ENCODE measurements at places on chromosomes 2 and 18.
A peak's percentile ranks its signal among the peaks of the same experiment; 100 is the strongest.

- no peak for DNase-seq
Measured at GRCh38 chr2:9263428-9263827, 56.8 kb downstream of the ASAP2 start.

- DNase-seq: no peak
Measured at GRCh38 chr2:158154596-158154995, 52.9 kb downstream of the UPP2 start.

- DNase-seq: no peak
Measured at GRCh38 chr2:129673234-129673633, 306.2 kb upstream of the RAB6C start.

GRCh38 chr18:11948852-11949523, 32.3 kb upstream of the IMPA2 start:
- no peak for DNase-seq

GRCh38 chr18:13455960-13456481, 237.5 kb downstream of the LDLRAD4 start:
- DNase-seq: peak; percentile 72

- DNase-seq: no peak
Measured at GRCh38 chr2:178892751-178893625, 85.8 kb upstream of the TTN start.

GRCh38 chr2:15555760-15556193, 5.4 kb downstream of the NBAS start:
- DNase-seq: no peak

DNA sequence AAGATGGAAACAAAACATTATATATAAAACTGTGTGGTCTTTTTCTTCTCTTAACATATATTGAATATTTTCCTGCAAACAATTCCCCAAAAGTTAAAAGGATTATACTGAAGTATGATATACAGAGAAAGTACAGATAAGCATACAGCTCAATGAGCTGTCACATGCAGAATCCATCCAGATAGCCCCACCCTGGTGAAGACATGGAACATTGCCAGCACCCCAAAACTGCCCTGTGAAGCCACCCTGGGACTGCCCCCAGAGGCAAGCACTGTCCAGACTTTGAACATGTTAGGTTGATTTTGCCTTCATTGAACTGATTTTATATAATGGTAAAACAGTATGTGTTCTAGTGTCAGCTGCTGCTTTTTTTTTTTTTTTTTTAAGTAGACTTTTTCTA, 112.3 kb upstream of the IL1R2 start:
- no peak for DNase-seq

- DNase-seq: no peak
Measured at GRCh38 chr2:30865243-30865642, 58.0 kb upstream of the CAPN13 start.

DNA sequence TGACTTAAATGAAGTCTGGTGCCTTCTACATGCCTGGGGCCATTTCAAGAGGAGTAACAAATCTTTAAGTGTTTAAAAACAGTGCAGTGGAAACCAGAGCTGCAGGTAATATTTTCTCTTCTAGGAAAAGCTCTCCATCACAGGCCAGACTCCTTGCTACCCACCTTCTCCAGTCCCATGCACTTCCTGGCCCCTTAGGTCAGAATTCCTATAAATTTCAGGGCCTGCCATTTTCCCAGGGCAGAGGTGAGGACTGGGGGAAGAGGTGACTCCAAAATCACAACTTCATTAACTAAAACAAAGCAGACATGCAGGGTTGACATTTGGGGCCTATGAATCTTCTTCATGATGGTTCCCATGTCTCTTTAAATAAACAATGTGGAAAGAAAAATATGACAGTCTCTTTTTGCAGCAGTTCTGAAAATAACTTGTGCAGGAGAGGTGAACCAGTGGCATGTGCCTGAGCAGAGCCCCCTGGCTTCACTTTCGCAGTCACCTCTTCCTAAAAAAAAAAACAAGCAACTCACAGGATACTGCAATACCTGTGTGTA, 63.7 kb upstream of the TANC1 start:
- no peak for DNase-seq

DNA sequence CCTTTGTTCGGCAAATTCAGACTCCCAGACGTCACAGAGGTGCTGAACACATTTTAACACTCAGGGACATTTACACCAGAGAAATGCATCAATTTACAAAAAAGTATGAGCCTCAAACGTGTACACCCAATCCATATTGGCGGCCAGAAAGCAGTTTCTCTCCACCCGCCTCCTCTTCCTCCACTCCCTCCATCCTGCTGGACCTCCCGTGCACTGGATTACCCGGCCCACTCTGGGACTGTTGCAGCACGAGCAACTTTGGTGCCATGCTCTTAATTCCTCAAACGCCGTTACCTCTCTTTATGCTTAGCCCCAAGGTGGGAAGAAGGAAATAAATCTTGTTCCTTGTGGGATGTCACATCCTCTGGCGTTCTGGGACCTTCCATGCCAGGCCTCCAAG, 243.4 kb downstream of the ZNF516 start:
- no peak for DNase-seq

- DNase-seq: no peak
Measured at GRCh38 chr2:214481204-214481603, 70.3 kb downstream of the VWC2L start.

DNA sequence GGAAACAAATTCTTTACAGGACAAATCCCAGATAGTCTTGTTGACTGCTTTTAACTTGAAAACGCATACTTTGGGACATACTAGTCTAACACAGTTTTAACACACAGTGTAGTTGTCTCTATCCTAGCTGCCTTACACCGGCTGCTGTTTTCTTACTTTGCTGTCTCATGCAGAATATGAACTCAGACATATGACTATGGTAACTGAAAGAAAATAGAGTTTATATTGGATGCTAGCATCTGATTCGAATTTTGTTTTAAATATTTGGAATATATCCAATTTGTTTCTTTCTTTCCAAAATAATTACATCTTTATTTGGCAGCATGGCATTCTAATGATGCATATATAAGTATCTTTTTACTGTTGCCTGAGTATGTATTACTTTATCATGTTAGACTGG, 69.8 kb downstream of the ANKRD12 start:
- DNase-seq: no peak

DNA sequence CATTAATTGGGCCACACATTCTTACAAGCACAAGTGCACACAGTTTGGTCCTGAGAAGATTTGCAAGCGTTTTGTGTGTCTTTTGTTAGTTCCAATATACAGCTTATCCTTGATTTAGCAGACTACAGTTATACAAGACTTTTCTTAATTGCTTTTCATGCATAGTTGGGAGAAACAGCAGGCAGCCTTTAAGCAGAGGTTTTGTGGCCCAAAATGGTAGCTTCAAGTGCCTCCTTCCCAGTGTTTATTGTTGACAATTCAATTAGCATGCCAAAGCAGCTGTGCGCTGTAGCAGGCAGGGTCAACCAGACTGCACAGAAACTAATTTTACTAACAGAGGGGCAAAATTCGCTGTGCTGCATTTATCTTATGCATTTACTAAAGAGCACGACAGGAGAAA, 47.5 kb downstream of the FRZB start:
- no peak for DNase-seq

DNA sequence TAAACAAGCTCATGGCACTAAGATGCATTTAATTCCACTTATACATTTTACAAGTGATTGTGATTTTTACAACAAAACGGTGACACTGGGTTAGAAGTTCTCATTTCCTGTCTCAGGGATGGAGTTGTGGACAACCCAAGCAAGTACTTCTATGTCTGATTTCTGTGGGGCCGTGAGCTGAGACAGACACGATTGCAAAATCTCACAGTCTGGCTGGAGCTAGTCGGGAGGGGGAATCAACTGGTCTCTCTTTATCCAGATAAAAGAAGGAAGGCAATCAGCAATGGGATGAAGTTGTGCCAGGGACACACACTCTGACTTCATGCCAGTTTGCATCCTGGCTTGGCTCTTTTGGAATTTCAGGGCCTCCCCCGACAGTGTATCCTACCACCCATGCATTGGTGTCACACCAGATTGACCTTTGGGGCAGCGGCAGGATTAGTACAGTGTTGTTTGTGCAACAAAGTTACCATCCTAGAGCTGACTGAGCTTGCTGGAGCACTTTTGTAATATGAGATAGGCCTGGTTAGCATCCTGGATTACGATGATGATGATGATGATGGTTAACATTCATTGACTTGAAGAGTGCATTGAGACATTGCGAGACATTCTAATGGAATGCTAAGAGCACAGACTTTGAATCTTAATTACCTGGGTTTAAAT, 98.8 kb downstream of the CTAGE1 start:
- no peak for DNase-seq

DNA sequence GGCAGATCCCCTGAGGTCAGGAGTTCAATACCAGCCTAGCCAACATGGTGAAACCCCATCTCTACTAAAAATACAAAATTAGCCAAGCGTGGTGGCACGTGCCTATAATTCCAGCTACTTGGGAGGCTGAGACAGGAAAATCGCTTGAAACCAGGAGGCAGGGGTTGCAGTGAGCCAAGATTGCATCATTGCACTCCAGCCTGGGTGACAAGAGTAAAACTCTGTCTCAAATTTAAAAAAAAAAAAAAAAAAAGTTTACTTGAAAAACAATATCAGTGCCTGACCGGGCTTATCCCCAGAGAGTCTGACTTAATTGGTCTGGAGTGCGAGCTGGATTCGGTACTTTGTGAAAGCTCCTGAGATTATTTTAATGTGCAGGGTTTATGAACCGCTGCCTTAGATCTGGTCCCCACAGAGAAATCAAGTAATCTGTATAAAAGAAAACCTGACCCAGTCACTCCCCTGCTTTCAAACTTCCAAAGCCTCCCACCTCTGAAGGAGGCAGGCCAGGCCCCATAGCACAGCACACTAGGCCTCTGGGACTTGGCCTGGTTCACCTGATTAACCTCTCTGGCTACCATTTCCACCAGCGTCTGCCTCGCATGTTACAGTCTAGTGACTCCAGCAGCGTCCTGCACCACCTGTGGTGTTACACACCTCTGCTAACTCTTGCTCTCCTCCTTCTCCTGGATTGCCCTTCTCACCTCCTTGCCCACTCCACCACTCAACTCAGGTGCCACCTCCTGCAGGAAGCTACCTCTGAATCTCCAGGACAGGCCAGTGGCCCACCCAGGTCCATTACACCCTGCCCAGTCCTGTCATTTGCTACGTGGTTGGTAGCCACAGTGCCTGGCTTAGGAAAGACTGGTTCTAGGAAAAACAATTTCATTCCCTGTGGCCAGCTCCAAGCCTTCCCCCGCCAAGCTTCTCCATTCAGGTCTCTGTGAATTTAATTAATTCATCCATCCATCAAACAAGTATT, 114.3 kb upstream of the PPP1CB start:
- no peak for DNase-seq

GRCh38 chr18:68438983-68439382, 275.9 kb downstream of the TMX3 start:
- DNase-seq: no peak

GRCh38 chr2:230956827-230957755, 32.0 kb upstream of the GPR55 start:
- DNase-seq: peak; percentile 67

- DNase-seq: no peak
Measured at GRCh38 chr2:168758970-168759820, 43.2 kb upstream of the NOSTRIN start.
